Activated CD4-positive, alpha-beta T cell treated with anti-CD3 and anti-CD28 coated beads, Interleukin-2, amount 50 U/mL, for 48 hours (primary cell): ENCODE measurements at places on chromosomes 7 and 10.
A peak's percentile ranks its signal among the peaks of the same experiment; 100 is the strongest.

GRCh38 chr10:109889867-109890266 is 33.4 kb downstream of the XPNPEP1 start:
- no peak for DNase-seq

DNA sequence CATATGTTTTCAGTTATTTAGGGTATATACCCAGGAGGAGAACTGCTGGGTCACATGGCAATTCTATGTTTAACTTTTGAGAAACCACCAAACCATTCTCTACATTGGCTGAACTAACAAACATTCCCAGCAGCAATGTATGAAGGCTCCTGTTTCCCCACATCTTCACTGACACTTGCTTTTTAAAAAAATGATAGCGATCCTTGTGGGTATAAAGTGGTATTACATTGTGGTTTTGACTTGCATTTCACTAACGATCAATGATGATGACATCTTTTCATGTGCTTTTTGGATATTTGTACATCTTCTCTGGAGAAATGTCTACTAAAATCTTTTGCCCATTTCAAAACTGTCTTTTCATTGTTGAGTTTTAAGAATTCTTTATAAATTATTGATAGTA is 51.2 kb upstream of the ANAPC16 start:
- no peak for DNase-seq

GRCh38 chr10:126104767-126105166 is 208.4 kb downstream of the FANK1 start:
- DNase-seq, result no peak

DNA sequence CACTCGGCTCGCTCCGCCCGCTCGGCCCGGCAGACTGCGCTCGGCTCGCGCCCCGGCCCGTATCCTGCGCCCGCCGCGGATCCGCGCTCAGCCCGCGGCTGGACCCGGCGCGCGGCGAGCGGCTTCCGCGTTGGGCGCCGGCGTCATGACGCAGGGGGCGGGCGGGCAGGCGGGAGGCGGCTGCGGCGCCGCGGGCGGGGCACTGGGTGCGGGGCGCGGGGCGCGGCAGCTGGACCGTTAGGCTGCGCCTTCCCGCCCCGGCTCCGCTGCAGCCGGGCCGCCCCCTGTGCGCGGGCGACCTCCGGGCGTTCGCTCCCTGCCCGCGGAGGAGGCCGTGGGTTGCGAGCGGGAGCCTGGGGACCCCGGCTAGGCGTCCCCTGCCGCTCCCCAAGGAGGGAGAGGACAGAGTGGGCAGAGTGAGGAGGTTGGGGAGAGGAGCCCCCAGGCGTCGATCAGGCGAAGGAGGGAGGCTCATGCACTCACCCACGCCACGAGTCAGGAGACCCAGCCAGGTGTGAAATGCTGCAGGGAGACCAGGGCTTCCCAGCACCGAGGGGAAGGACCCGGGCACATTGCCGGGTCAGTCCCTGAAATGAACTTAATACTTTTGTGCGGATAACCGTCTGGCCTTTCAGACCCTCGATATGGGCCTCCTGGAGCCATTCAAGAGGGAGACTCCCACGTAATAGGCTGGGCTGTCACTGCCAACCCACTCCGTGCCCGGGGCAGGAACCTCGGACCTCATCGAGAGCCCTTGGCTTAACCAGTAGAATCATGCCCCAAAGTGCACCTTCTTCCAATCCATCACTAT is at the start of gene PIP4K2A:
TSS of gene PIP4K2A (minus strand) at position 100 of the 811 bp plus-strand sequence. CDS start 252 bp downstream, outside the sequence.
- peak; percentile 72 for DNase-seq
